Hypothalamus (tissue), 51 donors: ENCODE measurements at places on chromosomes 3 and 15.

GRCh38 chr3:110070161-110070916 lies 733.0 kb upstream of the DPPA4 start:
- DNase-seq, result no peak

- no peak for DNase-seq
Measured at GRCh38 chr3:152197451-152197850, 71.3 kb upstream of the MBNL1 start.

DNA sequence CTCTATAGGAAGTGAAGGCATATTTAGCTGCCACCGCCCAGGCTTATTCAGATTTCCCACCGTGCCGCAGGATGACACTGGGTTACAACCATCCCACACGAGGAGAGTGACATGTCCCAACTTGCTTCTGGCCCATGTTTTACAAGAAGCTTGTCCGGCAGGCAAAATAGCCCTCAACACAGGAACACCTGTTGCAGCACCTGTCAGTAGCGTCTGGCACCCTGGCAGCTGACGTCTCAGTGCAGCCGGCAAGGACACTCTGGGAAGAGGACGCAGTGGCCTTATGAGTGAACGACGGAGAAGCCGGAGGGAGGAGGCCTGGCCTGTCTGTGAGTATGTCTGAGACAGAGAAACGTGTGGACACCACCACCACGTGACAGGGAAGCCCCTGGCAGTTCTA lies 32.1 kb downstream of the FAM174B start:
- DNase-seq, result no peak

- no peak for DNase-seq
Measured at GRCh38 chr3:141707741-141708203, 30.3 kb upstream of the RNF7 start.

- DNase-seq, result no peak
Measured at GRCh38 chr15:31537770-31538592, 211.3 kb downstream of the KLF13 start.

GRCh38 chr15:92614301-92614700 lies 41.3 kb downstream of the FAM174B start:
- no peak for DNase-seq

DNA sequence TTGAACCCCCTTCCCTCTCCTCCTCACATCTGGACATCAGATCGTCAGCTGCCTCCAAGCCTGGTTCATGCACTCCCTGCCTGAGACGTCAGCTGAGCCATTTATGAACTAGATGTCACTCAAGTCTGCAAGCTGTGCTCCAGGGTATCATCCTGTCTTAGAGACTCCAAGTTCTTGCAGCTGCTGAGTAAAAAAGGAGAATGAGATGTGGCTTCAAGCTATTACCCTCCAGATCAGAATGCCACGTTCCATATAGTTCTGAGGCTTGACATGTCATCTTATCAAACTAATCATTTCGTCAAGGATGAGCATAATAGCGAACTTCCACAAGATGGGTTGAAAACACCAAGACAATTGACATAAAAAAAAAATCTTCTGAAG lies 766.3 kb downstream of the TBL1XR1 start:
- DNase-seq, result no peak

DNA sequence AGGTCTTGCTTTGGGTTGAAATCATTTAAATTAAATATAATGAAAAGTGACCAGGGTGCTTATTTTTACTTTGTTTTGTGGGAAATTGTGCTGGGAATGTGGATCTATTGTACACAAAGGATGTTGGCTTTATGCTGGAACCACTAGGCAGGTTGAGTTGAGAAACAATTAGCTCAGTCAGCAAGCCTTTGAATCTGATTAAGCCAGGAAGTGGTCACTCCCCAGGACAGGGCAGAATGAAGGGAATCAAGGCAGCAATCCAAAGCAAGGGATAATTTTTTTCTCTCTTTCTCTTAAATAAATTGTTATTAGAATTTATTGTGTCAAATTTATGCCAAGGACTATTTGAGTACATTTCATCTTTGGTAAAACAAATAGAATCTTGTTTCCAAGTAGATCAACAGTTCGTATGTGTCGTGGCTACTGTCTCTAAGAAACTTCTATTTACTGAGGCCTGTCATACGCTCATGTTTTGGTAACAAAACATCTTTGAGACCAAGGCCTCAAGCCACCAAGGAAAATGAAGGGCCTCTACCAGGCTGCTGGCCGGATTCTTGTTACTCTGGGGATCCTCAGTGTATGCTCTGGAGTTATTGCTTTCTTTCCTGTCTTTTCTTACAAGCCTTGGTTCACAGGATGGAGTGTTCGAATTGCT lies at the start of gene TMEM212:
Gene TMEM212 (plus strand): TSS at position 486 of the 655 bp plus-strand sequence. CDS start 35 bp downstream, at position 521.
- DNase-seq, result no peak

- no peak for DNase-seq
Measured at GRCh38 chr15:38217788-38218609, 34.6 kb upstream of the SPRED1 start.

DNA sequence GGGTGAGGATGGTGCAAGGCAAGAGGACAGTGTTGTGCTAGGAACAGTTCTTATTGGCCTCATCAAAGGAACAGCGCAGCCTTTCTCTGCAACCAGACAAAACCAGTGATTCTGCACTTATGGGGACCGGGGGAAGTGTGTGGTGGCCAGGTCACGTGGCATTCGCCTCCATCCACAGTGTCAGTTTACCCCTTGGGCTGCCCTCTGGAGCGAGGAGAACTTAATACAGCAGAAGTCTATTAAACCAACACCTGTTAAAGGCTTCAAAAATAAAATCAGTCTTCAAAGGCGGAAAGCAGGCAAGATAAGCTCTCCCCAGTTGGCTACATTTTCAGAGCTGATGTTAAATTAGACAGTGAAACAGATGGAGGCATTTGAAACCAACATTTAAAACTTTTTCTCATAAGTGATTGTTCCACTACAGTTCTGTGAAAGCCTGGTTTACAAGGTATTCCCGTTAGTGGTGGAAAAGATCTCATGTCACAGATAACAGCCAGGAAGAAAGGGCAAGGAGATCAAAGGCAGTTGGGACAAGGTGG lies 75.2 kb downstream of the LRIG1 start:
- DNase-seq, result no peak

GRCh38 chr3:150414258-150414657 lies 6.2 kb downstream of the TSC22D2 start:
- DNase-seq, result no peak

DNA sequence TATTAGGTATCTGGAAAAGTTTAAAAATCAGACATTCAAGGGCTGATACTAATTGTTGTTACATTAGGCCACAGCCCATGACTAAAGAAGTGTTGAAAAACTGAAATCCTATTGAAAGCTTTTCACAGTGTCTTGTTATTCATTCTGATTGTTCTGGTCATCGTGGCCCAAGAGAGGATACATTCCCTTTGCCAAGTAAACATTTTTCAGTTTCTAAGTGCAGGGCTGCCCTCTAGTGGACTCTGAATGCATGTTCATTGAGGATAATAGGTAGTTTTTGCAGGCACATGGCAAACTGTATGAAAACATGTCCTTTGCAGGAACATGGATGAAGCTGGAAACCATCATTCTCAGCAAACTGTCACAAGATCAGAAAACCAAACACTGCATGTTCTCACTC lies 181.1 kb downstream of the MYRIP start:
- no peak for DNase-seq

GRCh38 chr3:160577556-160578195 lies 12.3 kb upstream of the KPNA4 start:
- DNase-seq, result no peak

DNA sequence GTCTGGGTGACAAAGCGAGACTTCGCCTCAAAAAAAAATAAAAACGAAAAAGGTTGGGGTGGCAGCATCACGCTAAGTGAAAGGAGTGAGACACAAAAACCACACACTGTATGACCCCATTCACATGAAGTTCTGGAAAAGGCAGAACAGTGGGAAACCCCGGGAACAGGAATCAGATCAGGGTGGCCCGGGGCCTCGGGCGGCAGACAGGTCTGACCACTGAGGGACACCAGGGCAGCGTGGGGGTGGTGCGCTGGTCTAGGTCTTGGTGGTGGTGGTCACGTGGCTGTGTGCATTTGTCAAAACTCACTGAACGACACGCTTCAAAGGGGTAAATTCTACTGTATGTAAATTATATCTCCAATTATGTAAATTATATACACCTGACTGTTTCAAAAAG lies 79.7 kb upstream of the PRR20G start:
- no peak for DNase-seq

- no peak for DNase-seq
Measured at GRCh38 chr3:151501171-151501922, 40.5 kb upstream of the IGSF10 start.

DNA sequence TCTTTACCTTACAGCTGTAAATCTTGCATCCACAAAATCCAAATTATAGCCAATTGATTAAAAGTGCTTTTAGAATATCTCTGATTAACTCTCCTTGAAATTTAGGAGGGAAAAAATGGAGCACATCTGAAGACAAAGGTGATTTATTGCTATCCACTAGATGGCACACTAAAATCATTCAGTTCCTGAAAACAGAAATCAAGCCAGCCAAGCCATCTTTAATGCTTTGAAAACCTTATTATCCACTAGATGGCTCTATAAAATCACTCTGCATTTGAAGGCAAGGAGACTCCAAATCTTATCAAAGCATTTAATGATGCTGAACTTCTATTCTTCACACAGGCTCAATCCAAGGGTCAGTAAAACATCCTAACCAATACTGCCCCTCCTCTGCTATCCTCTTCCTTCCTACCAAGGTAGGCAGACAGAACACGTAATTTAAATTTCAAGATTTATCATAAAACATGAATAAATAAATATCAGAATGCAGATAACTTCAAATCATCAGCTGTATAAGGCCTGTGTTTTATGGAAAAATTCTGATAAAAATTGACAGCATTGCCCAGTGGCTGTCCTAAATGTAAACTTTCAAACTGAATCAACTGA lies 48.4 kb downstream of the GOLIM4 start:
- DNase-seq, result no peak

DNA sequence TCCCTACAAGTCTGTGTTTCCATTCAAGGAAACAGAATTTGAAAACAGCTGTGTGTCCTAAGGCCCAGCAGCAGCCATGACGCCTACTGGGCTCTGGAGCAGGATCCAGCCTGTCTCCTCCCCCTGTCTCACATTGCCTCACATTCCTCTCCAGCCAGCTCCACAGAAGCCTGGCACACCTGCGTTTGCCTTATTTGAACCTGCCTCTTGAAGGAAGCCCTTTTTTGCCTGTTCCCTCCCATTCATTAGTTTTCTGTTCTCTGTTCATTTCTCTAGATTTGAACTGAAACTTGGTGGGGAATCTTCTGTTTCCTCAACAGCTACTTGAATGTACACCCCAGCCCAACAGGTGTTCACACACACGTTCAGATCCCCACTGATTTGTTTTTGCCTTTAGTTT lies 890.5 kb downstream of the TUSC7 start:
- DNase-seq, result no peak

DNA sequence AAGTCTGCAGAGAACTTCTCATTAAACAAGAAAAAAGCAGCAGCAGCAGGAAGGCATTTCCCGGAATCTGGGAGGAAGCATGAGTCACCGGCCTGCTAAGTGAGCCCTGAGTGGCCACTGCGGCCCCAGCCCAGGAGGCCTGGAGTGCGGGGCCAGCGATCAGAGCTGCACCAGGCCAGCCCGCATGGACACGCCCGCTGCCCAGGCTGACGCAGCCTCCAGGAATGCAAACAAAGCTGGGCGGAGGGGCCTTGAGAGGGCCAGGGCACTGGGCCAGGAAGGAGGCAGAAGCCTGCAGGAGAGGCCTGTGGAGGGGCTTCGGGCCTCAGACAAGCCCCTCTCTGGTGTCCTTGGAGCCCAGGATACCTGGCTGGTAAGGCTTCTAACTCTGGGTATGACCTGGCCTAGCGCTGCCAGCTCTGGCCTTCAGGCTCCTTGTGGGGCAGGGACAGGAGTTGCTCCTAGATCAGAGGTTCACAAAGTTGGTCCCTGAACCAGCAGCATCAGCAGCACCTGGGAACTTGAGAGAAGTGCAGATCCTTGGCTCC lies 101.2 kb downstream of the SMAD6 start:
- DNase-seq, result no peak

DNA sequence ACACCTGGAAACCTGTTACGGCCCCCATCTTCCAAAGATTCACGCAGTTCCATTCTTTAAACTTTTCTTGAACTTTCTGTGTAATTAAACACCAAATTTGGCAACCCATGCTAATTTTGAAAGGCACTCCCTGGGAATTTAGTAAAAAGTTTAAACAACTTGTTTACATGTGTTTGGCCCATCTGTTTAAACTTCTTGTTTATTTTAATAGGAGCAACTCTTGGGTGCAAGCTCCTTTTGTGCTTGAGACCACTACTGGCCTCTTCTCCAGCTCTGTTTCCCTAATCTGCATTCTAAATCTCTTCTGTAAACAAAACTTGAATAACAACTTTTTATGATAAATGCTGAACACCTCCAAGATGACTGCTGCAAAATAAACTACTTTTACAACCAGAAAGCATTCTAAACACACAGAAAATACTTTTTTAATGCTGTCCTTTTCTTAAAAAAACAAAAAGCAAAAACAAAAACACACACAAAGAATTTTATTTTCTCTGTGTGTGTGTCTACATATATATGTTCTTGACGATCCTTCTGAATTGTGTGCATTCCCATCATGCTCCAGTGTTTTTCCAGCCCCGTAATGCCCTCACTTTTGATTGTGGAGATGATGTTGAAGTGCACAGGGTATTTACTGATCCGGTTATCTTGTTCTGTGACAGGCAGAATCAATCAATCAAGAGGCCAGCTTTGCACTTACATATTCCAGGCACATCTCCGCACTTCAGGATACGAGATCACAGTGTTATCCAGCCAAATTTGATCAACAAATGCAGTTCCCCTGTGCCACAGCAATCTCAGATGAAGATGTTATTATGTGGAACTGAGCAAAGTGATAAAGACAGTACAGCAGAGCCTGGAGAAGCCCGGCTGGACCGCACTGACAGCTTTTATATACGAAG lies 416.9 kb downstream of the FOXP1 start:
- no peak for DNase-seq

- no peak for DNase-seq
Measured at GRCh38 chr3:188473045-188473444, 319.1 kb downstream of the LPP start.

GRCh38 chr3:80592792-80593191 lies 825.0 kb upstream of the ROBO1 start:
- no peak for DNase-seq

- no peak for DNase-seq
Measured at GRCh38 chr3:10532939-10533736, 27.8 kb upstream of the ATP2B2 start.

- no peak for DNase-seq
Measured at GRCh38 chr15:24862726-24863521, 91.9 kb upstream of the SNRPN start.
